ENCODE measurements at places on chromosomes 6 and 20. TPM values are rescaled to one million over a fixed set of nuclear protein-coding genes. Genes with fewer than 3 reads are reported as not detected.

GRCh38 chr6:119148825-119149525 is 70.5 kb upstream of the FAM184A start:
- H3K4me1 ChIP-seq, result peaks cover 3% of the 10 kb centered on the region
- H3K36me3 ChIP-seq, result no peaks in the 10 kb centered on the region
- H3K4me3 ChIP-seq, result no peak overlapping the region
- H3K27me3 ChIP-seq, result no peaks in the 10 kb centered on the region
- H3K27ac ChIP-seq, result no peak overlapping the region
- DNase-seq, result no peak

DNA sequence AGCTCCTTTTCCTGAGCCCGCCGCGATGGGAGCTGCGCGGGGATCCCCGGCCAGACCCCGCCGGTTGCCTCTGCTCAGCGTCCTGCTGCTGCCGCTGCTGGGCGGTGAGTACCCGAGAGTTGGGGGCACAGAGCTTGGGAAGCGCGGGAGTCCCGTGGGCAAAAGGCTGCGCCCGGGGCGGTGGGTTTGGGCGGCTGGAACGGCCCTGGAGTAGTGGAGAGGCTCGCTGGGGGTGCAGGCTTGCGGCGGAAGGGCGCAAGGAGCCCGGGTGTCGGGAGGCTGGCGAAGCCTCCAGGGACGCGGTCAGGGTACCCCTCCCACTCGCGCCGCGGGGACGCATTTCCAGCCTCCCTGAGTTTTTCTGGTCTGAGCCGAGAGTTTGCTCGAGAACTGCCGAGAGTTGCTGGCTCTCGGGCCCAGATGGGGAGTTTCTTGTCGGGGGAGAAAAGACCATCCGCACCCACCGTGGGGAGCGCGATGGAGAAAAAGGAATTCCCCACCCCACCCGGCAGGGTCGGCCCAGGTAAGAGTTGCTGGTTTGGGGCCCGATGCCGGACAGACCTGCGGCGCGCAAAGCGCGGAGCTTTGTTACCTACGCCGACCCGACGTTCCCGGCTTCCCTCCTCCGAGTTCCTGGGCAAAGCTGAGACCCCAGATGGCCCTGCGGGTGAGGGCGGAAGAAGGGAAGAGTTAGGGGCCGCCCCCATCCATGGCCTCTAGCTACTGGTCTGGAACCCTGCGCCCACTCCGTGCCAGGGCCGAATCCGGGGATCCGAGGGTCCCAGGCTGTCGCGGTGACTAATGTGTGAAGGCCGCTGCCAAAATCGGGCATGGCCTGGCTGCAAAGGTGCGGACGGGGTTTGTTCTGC is 584 bp downstream of the PTK7 start:
- no peaks in the 10 kb centered on the region for H3K27me3 ChIP-seq
- peak; percentile 46 for DNase-seq
- peak overlapping the region; percentile 97 for H3K4me3 ChIP-seq
- H3K27ac ChIP-seq, result peak overlapping the region; percentile 77
- peaks cover 30% of the 10 kb centered on the region for H3K4me1 ChIP-seq
- H3K36me3 ChIP-seq, result peaks cover 29% of the 10 kb centered on the region

GRCh38 chr20:53981752-53982437 is 88.5 kb downstream of the BCAS1 start:
- H3K4me1 ChIP-seq, result peaks cover 9% of the 10 kb centered on the region
- no peak overlapping the region for H3K27ac ChIP-seq
- no peak overlapping the region for H3K4me3 ChIP-seq
- H3K27me3 ChIP-seq, result peaks cover 2% of the 10 kb centered on the region
- DNase-seq, result no peak

PRDM13 gene
- 0.04 TPM for total RNA-seq

FAXC gene
- 1.2 TPM for total RNA-seq

SCAND1 gene
- 26.4 TPM for total RNA-seq

All from muscle of leg (tissue), 16 donors.